ENCODE measurements at places on chromosomes 6 and 20.

DNA sequence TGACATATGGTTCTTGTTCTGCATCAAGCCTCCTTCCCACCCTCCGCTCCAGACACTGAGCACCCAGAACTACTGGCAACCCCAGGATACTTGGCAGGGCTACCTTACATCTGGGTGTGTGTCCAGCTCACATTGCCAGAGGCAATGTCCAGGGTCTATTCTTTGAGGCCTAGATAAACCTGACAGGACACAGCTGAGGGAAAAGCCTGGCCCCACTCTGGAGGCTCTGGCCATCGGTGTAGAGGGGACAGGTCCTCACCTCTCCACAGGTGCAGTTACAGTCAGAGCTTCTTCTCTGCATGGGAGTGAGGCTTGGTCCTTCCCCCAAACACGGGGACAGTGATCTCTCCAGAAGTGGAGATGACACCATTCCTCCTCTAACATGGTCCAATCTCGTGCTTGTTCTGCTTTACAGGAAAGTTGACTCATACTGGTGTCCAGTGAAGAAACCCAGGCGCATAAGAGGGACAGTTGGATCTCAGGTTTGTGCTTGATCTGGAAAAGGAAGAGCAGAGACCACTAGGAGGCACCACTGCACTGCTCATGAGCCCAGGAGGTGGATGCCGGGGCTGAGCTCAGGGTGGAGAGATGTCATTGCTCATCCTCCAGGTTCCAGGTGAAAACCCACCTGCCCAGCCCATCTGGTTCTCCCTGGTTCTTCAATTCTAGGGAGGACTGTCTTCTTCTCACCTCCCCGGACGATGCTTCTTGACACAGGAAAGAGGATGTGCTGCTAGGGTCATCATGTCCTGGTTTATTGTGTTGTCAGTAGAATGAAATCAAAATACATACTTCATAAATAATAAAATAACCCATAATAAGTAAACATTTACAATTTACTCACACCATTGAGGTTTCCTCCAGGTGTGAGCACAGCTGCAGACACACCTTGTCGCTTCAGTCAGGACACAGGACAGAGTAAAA, 14.7 kb downstream of the HLA-F start:
- no peak for DNase-seq

GRCh38 chr6:112234601-112235000, 19.8 kb downstream of the LAMA4 start:
- DNase-seq = no peak

GRCh38 chr6:55528624-55529023, 50.4 kb downstream of the HMGCLL1 start:
- no peak for DNase-seq

- no peak for DNase-seq
These were observed 643.8 kb downstream of the HDGFL1 start for GRCh38 chr6:23213193-23213592.

- no peak for DNase-seq
These were observed 4.0 kb upstream of the UBD start for GRCh38 chr6:29563435-29563965.

DNA sequence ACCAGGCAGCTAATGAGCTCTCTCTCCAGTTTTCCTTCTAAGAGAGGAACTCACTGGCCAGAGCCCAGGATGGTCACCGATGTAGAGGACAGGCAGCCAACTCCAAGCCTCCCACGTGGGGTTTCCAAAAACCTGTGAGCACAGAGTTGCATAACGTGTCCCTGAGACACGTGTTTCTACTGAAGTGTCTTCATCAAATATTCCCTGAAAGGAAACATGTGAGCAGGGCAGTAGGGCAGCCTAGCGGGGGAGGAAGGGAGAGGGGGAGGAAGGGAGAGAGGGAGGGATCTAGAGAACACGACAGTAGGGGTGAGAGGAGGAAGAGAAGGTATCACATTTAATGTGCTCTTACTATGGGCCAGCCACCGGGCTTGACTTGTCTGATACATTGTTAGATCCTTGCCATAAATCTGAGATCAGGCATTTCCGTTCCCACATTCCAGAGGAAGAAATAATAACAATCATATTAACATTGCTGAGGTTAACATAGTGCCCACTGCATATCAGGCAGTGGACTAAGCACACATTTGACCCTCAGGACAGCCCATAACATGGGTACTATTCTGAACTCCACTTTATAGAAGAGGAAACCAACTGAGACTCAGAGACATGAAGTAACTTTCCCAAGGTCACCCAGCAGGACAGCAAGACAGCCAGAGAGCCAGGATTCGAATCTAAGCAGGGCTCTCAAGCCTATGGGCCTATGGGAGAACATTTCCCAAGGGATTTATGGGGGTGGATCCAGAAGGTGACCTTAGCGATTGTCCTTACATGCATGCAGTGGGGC, 4.5 kb upstream of the SYS1 start:
- no peak for DNase-seq

GRCh38 chr6:8057263-8057662, 6.9 kb downstream of the BLOC1S5 start:
- DNase-seq = no peak

- no peak for DNase-seq
These were observed 1.7 kb downstream of the PPP1R10 start for GRCh38 chr6:30615219-30615957.

GRCh38 chr6:17115251-17116116, 13.6 kb downstream of the STMND1 start:
- DNase-seq = no peak

DNA sequence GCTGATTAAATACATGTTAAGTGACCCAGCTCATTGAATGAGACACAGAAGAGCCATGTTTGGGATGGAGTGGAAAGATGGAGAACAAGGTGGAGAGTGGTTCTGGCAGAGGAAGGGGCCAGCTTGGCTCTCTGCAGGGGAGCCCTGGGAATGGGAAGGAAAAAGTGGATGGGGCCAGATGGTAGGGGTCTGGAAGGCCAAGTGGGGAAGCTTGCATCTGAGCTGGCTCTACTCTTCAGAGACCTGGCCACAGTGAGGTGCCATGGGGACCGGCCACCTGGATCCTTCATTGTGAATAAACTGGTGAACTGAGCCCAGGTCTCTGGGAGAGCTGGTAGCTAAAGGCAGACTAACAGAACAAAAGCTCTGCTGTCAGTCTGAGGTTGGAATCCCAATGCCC, 48.9 kb upstream of the SIRPA start:
- DNase-seq = no peak

- no peak for DNase-seq
These were observed at the start of gene ARG1 for GRCh38 chr6:131572686-131573415. Gene ARG1, plus strand, starts transcription at chr6:131573226. Its CDS starts 57 bp downstream, at chr6:131573283.

DNA sequence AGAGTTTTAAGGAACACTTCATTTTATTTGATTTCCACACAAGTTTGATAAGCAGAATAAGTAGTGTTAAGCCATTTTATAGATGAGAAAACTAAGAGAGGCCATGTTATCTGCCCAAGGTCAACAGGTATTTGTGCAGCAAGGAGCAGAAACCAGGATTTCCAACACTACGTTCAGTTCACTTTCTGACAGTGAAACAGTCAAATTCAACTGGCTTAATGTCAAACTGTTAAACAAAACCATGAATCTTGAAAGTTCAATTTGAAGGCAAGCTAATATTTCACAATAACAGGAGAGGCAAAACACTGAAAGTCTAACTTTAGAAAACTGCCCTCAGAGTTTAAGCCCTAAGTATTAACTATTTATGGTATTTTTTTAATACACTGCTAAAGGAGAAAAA, 32.6 kb downstream of the DTNBP1 start:
- DNase-seq = no peak

DNA sequence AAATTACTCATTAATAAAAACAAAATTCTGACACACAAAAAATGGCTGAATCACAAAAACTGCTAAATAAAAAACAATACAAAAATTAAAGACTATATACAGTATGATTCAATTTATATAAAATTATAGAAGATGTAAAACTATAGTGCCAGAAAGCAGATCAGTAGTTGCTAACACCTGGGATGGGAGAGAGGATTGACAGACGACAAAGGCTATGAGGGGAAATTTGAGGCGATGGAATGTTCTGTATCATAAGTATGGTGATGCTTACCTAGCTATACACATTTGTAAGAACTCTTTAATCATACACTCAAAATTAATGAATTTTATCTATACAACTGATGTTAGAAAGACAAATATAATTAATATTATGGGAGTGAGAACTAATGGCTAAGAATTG, 247.9 kb upstream of the GJE1 start:
- no peak for DNase-seq

DNA sequence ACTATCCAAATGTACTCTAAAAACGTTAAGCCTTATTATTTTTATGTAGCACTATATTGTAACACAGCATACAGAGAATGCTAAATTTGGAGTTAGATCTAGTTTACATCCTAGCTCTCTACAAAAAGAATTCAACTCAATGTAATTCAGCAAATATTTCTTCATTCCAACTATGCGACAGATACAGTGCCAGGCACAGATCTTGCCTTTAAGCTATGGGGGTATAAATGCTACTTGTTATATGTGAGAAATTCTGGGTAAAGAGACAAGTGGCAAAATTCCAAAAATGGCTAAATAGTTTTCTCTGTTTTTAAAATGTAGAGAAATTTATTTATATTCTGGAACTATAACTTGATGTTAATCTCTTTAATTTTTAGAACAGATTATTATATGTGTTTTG, 63.2 kb downstream of the SEL1L2 start:
- DNase-seq = no peak

DNA sequence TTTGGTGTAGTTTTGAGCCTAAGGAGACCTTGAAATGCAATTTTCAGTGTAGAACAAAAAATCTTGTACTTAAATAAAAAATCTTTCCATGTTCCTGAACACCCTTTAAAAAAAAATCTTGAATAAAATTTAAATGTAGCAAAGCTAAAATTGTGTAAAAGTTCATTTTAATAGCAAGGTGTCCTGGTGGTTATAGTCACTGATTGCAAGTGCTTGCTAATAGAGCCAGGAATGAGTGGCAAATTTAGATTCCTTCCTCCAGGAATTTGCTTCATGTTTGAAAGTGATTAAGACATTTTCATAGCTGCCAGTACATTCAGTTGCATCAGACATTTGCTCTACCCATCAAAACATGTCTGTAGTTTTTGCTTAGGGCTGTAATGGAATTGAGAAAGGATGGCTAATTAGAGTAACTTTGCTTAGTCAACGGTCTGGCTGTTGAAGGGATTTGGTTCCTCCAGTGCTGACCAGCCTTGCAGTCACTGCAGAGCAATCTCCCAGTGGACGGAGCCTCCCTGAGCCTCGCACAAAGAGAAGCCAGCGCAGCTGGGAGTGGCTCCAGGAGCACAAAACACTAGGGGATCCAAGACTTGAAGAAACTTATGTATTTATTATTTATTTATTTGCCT, 36.5 kb downstream of the AKAP12 start:
- DNase-seq = no peak

DNA sequence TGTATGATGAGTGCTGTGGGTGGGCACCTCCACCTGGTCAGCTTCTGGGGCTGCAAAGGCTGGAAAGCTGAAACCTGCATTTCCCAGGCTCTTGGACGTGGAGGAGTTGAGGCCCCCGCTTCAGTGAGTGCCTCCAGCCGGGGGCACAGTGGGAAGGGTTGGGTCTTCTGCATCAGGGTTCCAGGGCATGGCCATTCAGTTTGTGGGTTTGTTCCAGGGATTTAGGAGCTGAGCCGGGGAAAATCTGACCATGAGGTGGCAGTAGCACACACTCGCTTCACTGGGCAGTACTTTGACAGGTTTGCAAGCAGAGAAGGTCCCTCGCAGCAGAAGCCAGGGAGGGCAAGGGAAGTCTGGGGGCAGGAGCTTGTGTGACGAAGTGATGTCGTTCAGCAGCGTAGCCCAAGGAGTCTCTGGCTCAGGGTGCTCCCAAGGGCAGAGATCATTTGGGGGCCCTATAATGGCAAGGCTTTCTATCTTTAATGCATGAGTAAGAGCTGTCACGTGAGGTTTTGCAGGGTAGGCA, 69.5 kb upstream of the SULF2 start:
- no peak for DNase-seq

- DNase-seq = no peak
These were observed 48.1 kb downstream of the MCUR1 start for GRCh38 chr6:13766201-13766634.

- DNase-seq = no peak
These were observed 157.0 kb upstream of the SGK1 start for GRCh38 chr6:134474955-134475354.

DNA sequence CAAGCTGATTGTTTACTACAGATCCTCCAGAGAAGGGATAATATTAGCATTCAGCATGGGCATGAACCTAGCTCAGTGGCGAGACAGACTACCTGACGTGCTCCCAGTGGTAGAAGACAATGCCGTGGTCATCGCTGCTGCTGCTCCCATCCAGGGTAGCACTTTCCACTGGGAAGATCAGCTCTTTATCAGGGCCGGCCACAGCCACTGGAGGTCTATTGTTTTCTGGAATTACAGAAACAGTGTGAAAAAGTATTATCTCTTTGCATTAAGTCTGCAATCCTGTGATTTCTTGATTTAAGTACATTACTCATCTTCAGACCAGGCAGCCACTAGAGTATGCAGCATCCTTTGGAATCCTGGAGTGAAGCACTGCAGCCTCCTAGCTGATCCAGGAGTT, 75.0 kb downstream of the ALDH5A1 start:
- no peak for DNase-seq

- DNase-seq = no peak
These were observed 190.3 kb upstream of the CDYL start for GRCh38 chr6:4585682-4586468.

DNA sequence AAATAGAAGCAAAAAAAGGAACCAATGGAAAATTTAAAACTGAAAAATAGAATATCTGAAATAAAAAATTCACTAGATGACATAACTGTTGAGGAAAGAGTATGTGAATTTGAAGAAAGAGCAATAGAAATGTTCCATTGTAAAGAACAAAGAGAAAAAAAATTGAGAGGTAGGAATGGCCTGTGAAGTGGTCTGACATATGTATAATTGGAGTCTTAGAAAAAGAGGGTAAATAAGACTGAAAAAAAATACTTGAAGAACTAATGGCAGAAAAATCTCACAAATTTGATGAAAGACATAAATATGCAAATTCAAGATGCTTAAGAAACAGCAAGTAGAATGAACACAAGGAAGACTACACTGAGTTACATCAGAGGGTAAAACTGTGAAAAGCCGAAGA, 93.4 kb downstream of the QKI start:
- no peak for DNase-seq
